ENCODE measurements at places on chromosomes 5 and 9. TPM values are rescaled to one million over a fixed set of nuclear protein-coding genes. Genes with fewer than 3 reads are reported as not detected.
A peak's percentile ranks its signal among the peaks of the same experiment; 100 is the strongest.

Gene ZNF462
- total RNA-seq = 20.6 TPM

GRCh38 chr5:144368556-144368955 lies 197.9 kb downstream of the KCTD16 start:
- no peak for DNase-seq

DNA sequence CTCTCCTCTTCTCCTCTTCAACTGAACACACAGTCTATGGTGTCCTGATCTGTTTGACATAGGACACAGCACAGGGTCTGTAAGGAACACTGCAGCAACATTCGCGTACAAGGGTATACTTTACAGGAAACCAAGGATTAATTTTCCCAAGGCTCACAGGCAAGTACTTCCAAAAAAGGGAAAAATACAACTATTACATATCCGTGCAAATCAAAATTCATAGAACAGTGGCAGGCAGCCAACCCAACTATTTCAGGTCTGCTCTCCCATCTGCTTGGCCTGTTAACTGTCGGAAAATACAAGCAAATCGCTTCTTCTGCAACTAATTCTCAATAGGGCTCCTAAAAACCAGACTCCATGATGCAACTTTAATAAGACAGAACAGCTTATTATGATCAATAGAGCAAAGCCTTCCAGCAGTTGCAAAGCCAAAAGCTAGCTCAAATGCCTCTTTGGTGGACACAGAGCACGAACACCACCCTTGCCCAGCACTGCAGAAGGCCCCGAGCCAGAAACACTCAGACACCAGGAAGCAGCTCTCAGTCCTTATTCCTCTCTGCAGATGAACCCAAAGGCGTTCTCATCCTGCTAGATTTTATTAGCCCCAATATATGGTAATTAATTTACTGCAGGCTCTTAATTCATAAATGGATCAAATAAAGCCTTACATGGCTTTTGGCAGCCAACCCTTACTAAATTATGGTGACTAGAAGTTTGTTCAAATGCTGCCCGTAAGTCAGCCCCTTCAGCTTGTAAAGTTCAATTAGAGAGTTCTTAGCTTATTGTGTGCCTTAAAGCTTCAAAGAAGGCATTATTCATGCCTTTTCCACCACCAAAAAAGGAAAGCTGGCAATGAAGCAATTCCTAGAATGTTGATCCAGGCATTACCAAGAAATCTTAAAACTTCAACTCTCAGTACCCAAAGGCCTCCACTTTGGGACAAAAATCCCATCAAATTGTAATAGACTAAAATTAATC lies 68.8 kb downstream of the ZNF608 start:
- no peak for DNase-seq

DNA sequence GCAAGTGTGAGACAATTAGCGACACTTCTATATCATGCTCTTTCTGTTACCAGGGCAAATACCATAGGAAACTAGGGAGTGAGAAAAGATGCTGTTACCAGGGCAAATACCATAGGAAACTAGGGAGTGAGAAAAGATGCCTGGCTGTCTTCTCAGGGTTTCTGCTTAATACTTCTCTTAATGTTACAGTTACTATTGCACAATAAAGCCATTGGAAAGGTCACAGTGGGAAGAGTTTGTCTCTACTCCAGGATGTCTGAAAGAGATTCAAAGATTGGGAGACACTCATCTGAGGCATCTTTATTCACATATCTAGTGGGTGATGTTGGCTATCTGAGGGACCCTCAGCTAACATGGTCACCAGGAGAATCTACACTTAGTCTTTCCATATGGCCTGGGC lies 431.7 kb upstream of the POU5F2 start:
- DNase-seq = no peak

- DNase-seq = no peak
These were observed 122.3 kb upstream of the CCDC112 start for GRCh38 chr5:115418788-115419187.

DNA sequence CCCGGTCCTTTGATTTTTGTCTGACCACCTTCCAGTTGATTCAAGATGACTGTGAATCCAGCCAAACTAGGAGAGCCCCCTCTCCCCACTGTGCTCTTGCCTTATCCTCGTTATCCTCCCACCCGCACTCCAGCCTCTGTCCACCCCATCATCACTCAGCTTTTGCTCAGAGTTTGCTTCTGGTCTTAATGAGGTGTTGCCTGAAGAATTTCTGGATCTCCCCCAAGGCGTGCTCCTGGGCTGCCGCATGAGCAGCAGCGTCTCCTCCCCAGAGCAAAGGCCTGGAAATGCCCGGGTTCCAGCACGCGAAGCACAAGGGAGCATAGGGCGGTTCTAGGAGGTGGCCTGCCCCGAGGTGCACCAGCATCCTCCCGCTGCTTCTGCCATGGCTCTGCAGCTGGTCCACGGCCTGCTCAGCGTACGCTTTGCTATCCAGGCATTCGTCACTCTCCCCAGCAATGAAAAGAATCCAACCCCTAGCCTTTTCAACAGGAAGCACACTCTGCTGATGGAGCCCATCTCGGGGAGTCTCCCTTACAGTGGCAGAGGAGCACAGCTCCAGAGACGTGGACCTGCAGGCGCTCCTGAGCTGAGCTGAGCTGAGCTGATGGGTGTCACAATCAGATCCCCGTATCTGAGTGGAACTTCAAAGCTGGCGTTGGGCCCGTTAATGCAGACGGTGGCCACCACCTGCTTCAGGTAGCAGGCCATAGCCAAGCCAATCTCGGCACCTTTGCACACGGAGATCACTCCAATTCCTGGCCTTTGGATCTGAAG lies 50.7 kb downstream of the BAAT start:
- DNase-seq = peak; percentile 7

GRCh38 chr5:172943283-172943841 lies 15.9 kb upstream of the RPL26L1 start:
- peak; percentile 93 for DNase-seq

- no peak for DNase-seq
These were observed 501.6 kb downstream of the IRX1 start for GRCh38 chr5:4097199-4097598.
